EL (cell line): ENCODE measurements at places on chromosomes 3 and 15.
A peak's percentile ranks its signal among the peaks of the same experiment; 100 is the strongest.

GRCh38 chr3:196390116-196390515 is 42.1 kb downstream of the UBXN7 start:
- no peak for DNase-seq

- DNase-seq, result peak; percentile 79
Observed at GRCh38 chr15:76337059-76337695, 604 bp downstream of the ISL2 start.

DNA sequence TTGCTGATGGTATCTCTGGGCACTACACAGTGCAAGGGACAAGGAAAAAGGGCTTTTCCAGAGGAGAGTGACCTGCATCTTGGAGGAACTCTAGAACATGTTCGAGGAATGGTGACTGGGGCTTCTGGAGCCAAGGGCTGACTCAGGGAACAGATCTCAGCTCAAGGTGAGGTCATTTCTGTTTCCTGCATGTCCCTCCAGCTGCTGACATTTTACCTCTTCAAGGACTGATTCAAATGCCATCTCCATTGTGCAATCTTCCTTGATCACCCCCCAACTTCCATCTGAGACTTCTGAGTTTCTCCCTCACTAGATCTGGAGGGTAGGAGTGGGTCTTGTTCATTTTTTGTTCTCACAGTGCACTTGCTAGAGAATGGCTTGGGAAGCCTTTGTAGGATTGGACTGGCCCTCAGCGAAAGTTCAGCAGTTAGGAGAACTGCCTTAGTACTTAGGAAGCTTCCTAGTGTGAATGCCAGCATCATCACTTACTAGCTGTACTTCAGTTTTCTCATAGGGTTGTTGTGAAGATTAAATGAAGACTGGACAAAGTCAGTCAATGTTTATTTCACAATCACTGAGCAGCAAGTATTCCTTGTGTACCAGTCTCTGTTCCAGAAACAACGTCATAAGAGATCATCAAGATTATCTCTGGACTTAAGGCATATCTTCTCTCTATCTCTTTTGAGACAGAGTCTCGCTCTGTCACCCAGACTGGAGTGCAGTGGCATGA is 2.6 kb upstream of the IDH3A start:
- DNase-seq, result no peak

DNA sequence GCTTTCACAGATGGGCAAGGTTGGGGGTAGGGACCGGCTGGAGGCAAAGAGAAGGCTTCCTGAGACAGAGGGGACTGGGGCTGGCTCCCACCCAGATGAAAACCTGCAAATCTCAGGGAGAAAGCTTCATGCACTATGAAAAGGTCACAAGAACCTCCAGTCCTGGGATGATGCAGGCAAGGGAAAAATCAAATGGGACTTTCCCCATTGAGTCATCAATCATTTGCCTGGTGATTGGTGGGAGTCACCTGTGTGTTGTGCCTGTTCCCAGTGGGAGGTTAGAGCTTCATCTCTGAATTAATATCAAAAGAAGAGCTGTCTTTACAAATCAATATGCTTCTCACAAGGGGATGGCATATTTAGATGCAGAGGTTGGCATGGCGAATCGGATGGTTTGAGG is 49.9 kb downstream of the CACNA1D start:
- no peak for DNase-seq

GRCh38 chr3:137052298-137052697 is 94.5 kb downstream of the IL20RB start:
- DNase-seq, result no peak
